Naive B cell (primary cell): ENCODE measurements at places on chromosomes 1 and 21.

DNA sequence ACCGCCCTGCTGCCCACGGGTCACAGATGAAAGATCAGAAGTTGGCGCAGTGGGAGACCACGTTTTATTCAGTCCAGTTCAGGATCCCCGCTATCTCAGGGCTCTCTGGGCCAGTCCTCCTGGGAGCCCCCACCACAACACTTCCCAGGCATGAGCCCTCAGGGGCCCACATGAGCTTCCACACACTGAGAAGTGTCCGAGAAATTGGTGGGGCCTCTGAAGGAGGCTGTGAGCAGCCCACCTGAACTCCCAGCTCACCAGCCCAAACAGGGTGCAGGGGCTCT is 12.1 kb downstream of the TRIM46 start:
- DNase-seq: no peak

- no peak for DNase-seq
Observed at GRCh38 chr1:205074513-205074912, 9.7 kb downstream of the TMEM81 start.

DNA sequence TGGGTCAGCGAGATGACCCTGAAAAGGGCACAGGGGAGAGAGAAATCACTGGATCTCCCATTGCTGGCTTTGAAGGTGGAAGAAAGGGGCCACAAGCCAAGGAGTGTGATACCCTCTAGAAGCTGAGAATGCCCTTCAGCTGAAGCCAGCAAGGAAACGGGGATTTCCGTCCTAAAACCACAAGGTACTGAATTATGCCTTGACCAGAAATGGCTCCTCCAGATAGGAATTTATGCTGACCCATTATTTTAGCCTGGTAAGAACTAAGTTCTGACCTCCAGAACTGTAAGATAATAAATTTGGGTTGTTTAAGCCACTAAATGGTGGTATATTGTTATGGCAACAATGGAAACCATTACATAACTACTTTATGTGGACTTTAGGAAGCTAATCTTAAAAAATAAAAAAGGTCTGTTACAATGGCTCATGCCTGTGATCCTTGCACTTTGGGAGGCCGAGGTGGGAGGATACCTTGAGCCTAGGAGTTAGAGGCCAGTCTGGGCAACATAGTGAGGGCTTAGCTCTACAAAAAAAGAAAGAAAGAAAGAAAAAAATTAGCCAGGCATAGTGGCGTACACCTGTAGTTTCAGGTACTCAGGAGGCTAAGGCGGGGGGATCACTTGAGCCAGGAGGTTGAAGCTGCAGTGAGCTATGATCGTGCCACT is 3.6 kb upstream of the H6PD start:
- no peak for DNase-seq

DNA sequence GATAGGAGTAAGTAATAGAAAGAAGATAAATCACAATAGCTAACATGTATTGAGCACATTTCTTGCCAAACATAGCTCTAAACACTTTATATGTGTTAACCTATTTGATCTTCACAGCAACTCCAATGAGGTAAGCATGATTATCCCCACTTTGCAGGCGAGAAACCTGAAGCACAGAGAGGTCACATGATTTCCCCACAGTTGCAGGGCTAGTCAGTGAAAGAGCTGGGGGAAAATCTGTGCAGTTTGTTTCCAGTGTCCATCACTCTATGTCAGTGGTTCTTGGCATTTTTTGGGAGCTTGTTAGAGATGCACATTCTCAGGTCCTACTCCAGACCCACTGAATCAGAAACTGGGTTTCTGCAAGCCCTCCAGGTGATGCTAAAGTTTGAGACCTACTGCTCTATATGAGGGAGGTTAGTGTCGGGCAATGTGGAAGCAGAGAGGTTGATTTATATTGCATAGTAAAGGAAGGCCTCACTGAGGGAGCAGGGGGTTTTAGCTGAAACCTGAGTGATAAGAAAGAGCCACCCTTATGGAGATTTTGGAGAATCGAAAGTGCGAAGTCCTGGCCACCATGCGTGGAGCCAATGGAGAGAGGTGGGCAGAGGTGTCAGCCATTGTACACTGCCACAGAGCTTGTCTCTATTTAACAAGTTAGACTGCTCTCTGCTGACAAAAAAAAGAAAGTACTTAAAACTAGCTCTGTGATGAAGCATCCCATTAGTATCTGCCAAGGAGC is 20.9 kb downstream of the MCOLN3 start:
- DNase-seq: peak; percentile 33

DNA sequence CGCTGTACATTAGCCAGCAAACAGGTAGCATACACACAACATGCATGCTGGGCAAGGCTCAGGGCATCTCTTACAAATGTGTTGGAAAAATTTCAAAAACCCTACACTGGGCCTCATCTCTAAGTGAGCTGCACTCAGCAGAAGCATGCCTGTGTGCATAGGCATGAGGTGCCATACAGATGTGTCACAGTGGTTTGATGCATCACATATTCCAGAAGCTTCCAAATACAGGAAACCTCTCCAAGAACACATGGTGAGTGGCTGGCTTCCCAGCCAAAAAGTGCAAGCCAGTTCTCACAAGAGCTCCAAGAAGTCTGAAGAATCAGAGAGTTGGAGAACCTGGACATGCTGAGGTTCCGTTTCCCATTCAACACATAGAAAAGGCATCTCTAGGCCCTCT is 58.3 kb downstream of the CD46 start:
- no peak for DNase-seq

DNA sequence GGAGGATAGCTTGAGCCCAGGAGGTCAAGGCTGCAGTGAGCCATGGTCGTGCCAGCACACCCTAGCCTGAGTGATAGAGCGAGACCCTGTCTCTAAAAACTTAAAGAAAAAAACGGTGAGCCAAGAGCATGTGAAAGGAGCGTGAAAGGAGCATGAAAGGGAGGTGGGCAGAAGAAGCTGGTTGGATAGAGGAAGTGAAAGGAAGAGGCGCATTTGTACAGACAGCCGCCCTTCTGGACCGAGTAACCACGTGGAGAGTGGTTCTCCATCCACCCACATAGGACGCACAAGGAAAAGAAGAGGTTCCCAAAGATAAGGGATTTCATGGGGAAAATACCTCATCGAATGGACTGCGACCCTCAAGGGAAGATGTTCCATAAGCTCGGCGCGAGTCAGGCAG is 60.4 kb upstream of the IFNAR2 start:
- DNase-seq: no peak
